ENCODE measurements at places on chromosomes 4 and X.
A peak's percentile ranks its signal among the peaks of the same experiment; 100 is the strongest.

DNA sequence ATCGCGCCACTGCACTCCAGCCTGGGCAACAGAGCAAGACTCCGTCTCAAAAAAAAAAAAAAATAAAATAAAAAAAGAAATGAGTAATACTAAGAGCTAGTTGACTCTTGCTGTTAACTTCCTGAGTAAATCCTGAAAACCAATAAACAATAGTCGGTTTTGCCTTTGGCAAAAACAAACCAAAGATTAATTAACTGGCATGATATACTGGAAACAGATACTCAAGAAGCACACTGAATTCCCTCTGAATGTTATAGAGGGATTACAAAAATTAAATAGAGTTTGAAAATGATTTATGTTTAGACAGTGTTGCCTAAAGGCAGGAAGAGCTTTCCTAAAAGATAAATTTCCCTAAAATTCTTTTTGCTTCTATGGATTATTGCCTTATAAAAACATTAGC, 1702.3 kb downstream of the STIM2 start:
- H3K36me3 ChIP-seq, result no peaks in the 10 kb centered on the region
- DNase-seq, result no peak
- no peak overlapping the region for H3K27ac ChIP-seq
- no peak overlapping the region for H3K4me3 ChIP-seq
- H3K4me1 ChIP-seq, result no peaks in the 10 kb centered on the region

DNA sequence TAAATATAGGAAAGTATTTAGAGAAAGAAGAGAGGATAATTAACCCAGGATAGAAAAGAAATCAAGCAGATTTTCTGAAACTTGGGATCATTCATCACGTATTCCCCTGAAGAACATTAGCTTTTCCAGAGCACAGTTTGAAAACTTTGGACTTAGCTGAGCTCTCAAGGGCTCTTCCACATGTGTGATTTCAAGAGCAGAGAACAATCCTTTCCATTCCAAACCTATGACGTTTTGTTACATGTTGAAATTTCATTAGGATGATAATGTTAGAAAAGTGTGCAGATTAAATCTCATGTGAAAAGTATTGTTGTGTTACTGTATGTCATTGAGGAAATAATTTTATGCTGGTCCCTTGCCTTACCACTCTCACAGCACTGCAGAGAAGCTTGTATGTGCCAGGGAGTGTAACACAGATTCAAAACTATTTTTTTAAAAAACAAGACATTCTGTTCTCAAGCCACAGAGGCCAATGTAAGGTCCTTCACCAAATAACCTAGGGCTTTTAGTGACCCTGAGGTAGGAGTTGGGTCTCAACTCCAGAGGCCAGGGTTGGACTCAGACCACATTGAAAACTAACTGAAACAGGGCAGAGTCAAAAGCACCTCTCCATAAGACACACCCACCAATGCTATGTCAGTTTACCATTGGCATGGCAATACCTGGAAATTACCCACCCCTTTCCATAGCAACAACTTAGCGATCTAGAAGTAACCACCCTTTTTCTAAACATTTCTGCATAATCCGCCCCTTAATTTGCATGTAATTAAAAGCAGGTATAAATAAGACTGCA, 141.3 kb downstream of the ANXA5 start:
- no peaks in the 10 kb centered on the region for H3K4me1 ChIP-seq
- no peaks in the 10 kb centered on the region for H3K27me3 ChIP-seq
- H3K4me3 ChIP-seq, result no peak overlapping the region
- no peak overlapping the region for H3K27ac ChIP-seq
- no peak for DNase-seq

DNA sequence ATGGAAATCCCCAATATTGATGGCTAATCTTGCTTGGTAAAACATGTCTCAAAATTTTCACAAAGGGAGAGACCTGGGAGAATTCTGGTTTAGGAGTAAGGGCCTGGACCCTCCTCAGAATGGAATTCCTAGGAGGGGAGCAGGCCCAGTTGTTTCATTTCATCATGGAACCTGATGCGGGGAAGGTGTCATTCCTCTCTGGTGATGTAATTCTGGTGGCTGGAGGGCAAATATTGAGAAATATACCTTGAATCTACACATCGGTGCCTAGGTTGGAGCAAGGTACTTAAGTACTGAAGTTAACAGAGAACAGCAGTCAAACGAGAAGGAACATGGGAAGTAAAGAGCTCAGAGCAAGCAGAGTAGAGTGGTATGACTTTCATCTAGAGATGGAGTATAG, 23.2 kb upstream of the CCSER1 start:
- no peak overlapping the region for H3K4me3 ChIP-seq
- DNase-seq, result no peak
- no peak overlapping the region for H3K27ac ChIP-seq

DNA sequence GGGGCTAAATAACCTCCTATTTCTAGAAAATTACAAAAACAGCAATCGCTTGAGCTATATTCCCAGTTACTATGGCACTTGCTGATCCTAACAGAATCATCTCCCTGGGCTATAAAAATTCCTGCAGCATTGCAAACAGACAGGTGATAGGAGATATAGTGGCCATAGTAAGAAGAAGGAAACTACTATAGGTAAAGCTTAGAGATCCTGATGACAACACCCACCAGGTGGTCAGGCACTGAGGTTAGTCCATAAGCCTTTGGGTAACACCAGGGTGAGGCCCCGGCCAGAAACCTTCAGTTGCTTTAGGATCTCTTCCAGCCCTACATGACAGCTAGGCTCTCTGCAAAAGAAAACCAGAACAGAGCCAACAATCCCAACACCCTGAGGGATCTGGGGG, 197.9 kb upstream of the PPP1R2C start:
- H3K36me3 ChIP-seq, result no peaks in the 10 kb centered on the region
- H3K27me3 ChIP-seq, result peaks cover 4% of the 10 kb centered on the region
- no peak for DNase-seq
- no peak overlapping the region for H3K27ac ChIP-seq
- H3K4me3 ChIP-seq, result no peak overlapping the region

GRCh38 chr4:84493092-84493850, 5.8 kb downstream of the NKX6-1 start:
- peak overlapping the region; percentile 59 for H3K27ac ChIP-seq
- H3K27me3 ChIP-seq, result no peaks in the 10 kb centered on the region
- H3K36me3 ChIP-seq, result no peaks in the 10 kb centered on the region
- no peak overlapping the region for H3K4me3 ChIP-seq
- DNase-seq, result peak; percentile 31
- no peaks in the 10 kb centered on the region for H3K4me1 ChIP-seq

DNA sequence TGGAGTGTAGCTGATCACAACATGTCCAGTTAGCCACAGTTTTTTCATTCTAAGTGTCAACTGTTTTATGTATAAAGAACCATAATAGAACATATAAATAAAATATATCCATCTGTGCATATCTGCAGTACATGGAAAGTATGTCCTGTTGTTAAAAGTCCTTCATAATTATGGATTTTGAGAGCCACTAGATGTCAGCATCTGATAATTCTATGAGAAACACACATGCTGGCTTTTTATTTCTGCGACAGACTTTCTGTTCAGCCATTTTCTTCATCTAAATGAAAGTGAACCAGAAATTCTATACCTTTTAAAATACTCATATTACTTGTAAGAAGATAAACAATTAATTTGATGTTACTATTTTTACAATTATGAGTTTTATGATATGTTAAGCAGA, 251.5 kb downstream of the GPM6A start:
- no peak for DNase-seq
- no peaks in the 10 kb centered on the region for H3K27me3 ChIP-seq
- H3K4me3 ChIP-seq, result no peak overlapping the region
- no peaks in the 10 kb centered on the region for H3K36me3 ChIP-seq
- no peaks in the 10 kb centered on the region for H3K4me1 ChIP-seq

GRCh38 chrX:9482408-9482807, 17.6 kb downstream of the TBL1X start:
- no peaks in the 10 kb centered on the region for H3K27me3 ChIP-seq
- no peak for DNase-seq
- H3K4me3 ChIP-seq, result no peak overlapping the region
- H3K27ac ChIP-seq, result no peak overlapping the region

DNA sequence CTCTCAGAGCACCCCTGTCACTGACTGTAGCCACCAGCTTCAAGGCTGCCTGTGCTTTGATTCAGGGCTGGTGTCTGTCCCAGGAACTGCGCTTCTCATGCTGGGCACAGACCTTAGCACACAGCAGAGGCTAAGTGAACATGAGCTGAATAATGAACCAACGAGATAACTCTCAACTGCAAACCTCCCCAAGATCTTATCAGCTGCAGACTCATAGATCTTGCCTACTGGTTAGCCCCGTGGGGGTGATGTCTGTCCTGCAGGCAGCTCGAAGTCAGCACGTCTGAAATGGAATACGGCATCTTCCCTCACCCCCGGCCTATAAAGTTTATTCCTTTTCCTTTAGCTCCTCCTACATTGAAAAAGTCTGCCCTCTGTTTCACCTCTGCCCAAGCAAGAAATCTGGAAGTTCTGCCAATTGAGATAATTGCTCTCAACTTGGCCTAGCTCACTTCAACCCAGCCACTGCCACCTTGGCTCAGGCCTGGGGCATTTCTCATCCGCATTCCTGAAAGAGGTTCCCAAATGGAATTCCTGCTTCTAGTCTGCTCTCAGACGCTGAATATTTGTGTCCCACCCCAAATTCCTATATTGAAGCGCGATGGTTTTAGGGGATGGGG, 73.7 kb downstream of the GATB start:
- no peak overlapping the region for H3K27ac ChIP-seq
- DNase-seq, result no peak
- no peak overlapping the region for H3K4me3 ChIP-seq
- no peaks in the 10 kb centered on the region for H3K4me1 ChIP-seq

DNA sequence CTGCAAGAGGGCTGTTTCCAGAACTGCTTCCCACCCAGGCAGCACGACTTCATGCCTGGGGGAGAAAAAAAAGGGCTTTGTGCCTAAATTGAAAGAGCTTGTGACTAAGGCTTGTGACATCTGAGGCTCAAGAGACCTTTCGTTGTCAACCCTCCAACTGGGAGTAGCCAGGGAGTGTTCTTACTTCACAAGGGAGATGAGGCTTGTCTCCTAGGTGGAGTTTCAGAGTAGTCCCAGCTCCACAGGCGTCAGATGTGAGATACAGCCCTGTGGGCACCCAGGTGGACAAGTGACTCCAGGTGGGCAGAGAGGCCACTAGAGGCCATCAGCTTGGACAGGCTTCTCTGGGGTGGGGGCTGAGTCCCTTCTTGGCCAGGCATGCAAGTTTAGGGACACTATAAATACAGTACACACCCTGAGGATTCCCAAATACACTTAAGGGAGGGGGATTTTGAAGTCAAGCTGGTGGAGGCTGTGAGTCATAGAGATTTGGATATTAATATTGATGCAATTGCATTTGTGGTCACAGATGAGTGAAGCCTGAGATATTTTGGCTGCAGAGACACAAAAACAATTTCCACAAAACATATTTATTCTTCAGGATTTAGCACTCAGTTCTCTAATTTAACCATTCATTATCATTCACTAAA, 40.1 kb upstream of the SETD7 start:
- no peaks in the 10 kb centered on the region for H3K36me3 ChIP-seq
- H3K27ac ChIP-seq, result no peak overlapping the region
- H3K27me3 ChIP-seq, result no peaks in the 10 kb centered on the region
- no peak overlapping the region for H3K4me3 ChIP-seq
- H3K4me1 ChIP-seq, result no peaks in the 10 kb centered on the region
- DNase-seq, result no peak

GRCh38 chr4:152112887-152113286, 352.1 kb upstream of the GATB start:
- no peaks in the 10 kb centered on the region for H3K36me3 ChIP-seq
- no peak for DNase-seq
- H3K4me3 ChIP-seq, result no peak overlapping the region

DNA sequence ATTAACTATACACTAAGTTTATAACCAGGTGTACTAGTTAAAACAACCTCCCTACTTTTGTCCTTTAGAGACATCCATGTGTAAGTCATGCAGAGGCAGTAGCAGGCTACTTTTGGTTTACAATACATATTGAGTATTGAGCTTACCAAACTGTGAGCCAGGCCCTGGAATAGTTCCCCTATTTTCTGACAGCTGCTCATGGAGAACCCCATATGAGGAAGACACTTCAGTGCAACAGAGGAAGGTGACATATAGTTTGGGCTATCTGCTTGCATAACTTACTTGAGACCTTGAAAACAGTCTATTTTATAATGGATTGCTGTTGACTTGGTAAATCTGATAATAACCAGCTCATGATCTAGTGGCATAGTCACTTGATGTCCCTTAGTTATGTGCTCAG, 190.5 kb downstream of the SH3BGRL start:
- H3K27ac ChIP-seq, result no peak overlapping the region
- H3K4me1 ChIP-seq, result no peaks in the 10 kb centered on the region
- no peaks in the 10 kb centered on the region for H3K36me3 ChIP-seq
- H3K27me3 ChIP-seq, result no peaks in the 10 kb centered on the region
- DNase-seq, result no peak

DNA sequence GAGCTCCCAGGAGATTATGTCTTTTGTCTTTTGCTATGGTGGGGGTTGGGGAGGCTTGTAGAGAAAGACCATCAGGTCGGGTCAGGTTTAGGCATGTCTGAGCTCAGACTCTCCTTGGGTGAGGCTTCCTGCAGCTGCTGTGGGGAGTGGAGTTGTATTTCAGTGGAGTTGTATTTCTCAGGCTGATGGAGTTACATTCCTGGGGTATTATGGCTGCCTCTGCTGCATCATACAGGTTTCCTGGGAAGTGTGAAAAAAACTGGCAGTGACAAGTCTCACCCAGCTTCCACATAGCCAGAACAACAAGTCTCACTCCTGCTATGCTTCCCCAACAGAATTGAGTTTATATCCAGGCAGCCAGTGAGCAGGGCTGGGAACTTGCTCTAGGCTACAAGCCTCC, 119.3 kb downstream of the VSIG4 start:
- DNase-seq, result no peak
- no peaks in the 10 kb centered on the region for H3K36me3 ChIP-seq
- no peaks in the 10 kb centered on the region for H3K4me1 ChIP-seq

GRCh38 chr4:55458164-55458563, 62.4 kb downstream of the TMEM165 start:
- no peak overlapping the region for H3K27ac ChIP-seq
- H3K4me1 ChIP-seq, result no peaks in the 10 kb centered on the region
- no peaks in the 10 kb centered on the region for H3K36me3 ChIP-seq
- DNase-seq, result no peak

GRCh38 chr4:144831971-144832370, 186.0 kb downstream of the HHIP start:
- H3K27ac ChIP-seq, result no peak overlapping the region
- DNase-seq, result no peak
- no peaks in the 10 kb centered on the region for H3K4me1 ChIP-seq
- H3K36me3 ChIP-seq, result no peaks in the 10 kb centered on the region

GRCh38 chrX:55787727-55788126, 70.2 kb downstream of the RRAGB start:
- DNase-seq, result no peak
- no peaks in the 10 kb centered on the region for H3K27me3 ChIP-seq
- no peaks in the 10 kb centered on the region for H3K4me1 ChIP-seq
- no peak overlapping the region for H3K4me3 ChIP-seq
- H3K27ac ChIP-seq, result no peak overlapping the region

GRCh38 chr4:151559595-151559994, 150.6 kb downstream of the FHIP1A start:
- H3K27ac ChIP-seq, result no peak overlapping the region
- H3K36me3 ChIP-seq, result no peaks in the 10 kb centered on the region
- H3K27me3 ChIP-seq, result no peaks in the 10 kb centered on the region
- no peak overlapping the region for H3K4me3 ChIP-seq

GRCh38 chr4:129138810-129139496, 43.0 kb downstream of the C4orf33 start:
- DNase-seq, result no peak
- H3K4me3 ChIP-seq, result no peak overlapping the region
- no peak overlapping the region for H3K27ac ChIP-seq
- no peaks in the 10 kb centered on the region for H3K4me1 ChIP-seq
- H3K27me3 ChIP-seq, result no peaks in the 10 kb centered on the region

- no peak for DNase-seq
- H3K36me3 ChIP-seq, result no peaks in the 10 kb centered on the region
- H3K4me1 ChIP-seq, result no peaks in the 10 kb centered on the region
- no peak overlapping the region for H3K4me3 ChIP-seq
- H3K27ac ChIP-seq, result no peak overlapping the region
These were observed 7.3 kb upstream of the TMEM33 start for GRCh38 chr4:41927796-41928499.

Measured in pancreas (tissue), 10 donors.